ENCODE measurements at places on chromosomes 3 and 15.

DNA sequence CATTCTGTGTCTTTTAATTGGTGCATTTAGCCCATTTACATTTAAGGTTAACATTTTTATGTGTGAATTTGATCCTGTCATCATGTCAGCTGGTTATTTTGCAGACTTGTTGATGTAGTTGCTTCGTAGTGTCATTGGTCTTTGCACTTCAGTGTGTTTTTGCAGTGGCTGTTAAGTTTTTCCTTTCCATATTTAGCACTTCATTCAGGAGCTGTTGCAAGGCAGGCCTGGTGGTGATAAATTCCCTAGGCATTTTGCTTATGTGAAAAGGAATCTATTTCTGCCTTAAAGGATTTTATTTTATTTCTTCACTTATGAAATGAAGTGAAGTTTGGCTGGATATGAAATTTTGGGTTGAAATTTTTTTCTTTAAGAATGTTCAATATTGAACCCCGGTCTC is 70.2 kb upstream of the CD96 start:
- no peak for DNase-seq

- no peak for DNase-seq
Observed at GRCh38 chr15:88804257-88804656, 1.0 kb downstream of the ACAN start.

GRCh38 chr3:17038900-17039553 is 154.3 kb downstream of the PLCL2 start:
- no peak for DNase-seq

- no peak for DNase-seq
Observed at GRCh38 chr3:46097691-46098241, 70.5 kb upstream of the XCR1 start.

- DNase-seq, result no peak
Observed at GRCh38 chr15:71789616-71790015, 20.7 kb upstream of the NR2E3 start.

DNA sequence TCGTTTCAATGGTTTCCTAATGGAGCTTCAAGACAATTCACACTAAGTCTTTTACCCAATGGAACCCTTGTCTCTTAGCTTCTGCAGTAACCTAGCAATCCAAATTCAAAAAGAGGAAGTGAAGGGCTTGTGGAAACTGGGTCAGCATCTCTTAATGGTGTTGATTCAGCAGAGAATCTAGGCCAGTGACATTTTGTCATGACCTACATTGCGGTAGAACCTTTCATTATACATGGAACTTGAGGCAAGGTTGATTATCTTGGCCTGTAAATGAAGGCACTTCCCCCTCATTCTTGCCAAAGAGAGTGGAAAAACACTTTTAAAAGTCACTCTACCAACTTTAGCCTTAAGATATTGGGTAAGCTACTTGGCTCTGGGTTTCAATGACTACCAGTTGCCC is 42.8 kb downstream of the C2CD4B start:
- no peak for DNase-seq

DNA sequence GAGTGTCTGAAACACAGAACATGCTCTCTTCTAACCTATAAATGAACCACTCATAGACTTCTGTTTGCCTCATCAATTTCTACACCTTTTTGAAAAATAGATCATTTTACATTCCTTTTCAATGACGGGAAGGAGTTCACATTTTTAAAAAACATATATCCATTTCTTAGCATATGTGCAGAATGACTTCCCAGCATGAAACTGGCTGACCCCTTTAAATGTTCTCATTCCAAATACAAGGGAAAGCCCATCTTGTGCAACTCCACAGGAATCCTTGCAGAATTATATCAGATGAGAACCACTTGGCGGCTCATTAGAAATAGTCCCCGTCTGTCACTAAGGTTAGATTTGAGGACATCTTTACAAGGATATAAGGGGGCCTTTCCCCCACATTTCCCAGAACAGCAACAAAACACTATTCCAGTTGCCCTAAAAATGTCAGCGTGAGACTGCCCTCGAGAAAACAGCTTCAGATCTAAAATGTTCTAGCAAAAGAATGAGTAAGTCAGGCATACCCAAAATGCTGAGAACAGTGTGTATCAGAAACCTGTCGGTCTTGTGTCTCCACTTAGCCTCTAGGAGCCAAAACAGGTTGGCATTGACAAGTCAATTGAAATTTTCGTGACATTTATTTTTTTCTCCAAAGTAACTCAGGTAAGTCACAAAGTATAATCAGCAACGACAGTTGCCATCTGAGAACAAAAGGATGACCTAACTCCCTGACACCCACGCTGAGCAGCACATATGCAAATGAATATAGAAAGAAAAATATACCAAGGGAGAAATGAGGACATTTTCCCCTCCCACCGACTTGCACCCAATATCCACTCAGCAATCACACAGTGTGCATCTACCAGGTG is 63.1 kb downstream of the FOXP1 start:
- no peak for DNase-seq

- no peak for DNase-seq
Observed at GRCh38 chr3:113812854-113813253, 25.7 kb upstream of the GRAMD1C start.

GRCh38 chr3:45795882-45796765 is at the start of gene SLC6A20:
TSS of gene SLC6A20 (minus strand) at chr3:45796536. CDS start at chr3:45796419, 117 bp downstream.
- DNase-seq, result no peak

DNA sequence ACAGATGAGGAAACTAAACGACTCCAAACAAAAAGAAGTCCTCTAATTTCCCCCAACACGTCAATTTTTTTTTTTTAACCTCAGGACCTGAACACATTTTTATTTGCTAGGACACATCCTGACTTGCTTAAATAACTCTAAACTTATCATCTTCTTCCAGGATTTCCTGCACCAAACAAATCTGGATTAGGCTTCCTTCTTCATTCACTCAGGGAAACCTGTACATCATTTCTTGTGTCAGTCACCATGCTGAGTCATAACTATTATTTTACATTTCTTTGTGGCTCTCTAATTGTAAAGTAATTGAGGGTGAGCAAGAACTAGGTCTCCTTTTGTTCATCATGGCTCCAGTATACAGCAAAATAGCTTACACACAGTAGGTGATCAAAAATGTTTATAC is 433.4 kb upstream of the GBE1 start:
- DNase-seq, result no peak

- no peak for DNase-seq
Observed at GRCh38 chr3:82000773-82001172, 239.3 kb upstream of the GBE1 start.

GRCh38 chr15:91694831-91695210 is 158.7 kb upstream of the SLCO3A1 start:
- no peak for DNase-seq

DNA sequence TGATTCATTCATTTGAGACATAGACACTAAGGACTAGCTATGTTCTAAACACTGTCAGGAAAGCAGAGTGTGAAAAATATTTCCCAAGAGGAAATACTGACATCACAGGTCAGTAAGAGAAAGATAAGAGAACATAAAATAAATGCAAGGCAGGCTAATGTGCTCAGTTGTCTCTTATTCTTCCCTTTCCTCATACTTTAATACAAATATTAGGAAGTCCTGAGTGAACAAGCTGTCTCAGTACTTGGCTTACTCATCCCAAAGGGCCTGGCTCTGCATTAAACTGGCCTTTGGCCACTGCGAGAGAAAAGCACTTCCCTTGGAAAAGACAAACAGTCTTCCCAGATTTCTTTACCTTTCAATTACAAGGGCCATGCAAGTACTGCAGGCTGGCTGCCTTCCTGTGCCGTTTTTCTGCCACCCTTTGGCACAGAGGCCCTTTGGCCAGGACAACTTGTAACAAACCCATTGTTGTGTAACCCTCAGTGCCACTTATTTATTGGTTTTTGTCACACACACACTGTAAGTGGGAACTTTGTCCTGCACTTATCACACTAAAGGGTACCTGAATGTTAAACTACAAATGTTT is 31.7 kb downstream of the EDC3 start:
- no peak for DNase-seq

Measured in D721Med (cell line).